ENCODE measurements at places on chromosomes 2 and 18. TPM values are rescaled to one million over a fixed set of nuclear protein-coding genes. Genes with fewer than 3 reads are reported as not detected.

GRCh38 chr2:112493048-112493447 is 11.1 kb downstream of the TTL start:
- no peak for DNase-seq

GRCh38 chr18:3152294-3152693 is 67.5 kb downstream of the MYOM1 start:
- no peak for DNase-seq

DNA sequence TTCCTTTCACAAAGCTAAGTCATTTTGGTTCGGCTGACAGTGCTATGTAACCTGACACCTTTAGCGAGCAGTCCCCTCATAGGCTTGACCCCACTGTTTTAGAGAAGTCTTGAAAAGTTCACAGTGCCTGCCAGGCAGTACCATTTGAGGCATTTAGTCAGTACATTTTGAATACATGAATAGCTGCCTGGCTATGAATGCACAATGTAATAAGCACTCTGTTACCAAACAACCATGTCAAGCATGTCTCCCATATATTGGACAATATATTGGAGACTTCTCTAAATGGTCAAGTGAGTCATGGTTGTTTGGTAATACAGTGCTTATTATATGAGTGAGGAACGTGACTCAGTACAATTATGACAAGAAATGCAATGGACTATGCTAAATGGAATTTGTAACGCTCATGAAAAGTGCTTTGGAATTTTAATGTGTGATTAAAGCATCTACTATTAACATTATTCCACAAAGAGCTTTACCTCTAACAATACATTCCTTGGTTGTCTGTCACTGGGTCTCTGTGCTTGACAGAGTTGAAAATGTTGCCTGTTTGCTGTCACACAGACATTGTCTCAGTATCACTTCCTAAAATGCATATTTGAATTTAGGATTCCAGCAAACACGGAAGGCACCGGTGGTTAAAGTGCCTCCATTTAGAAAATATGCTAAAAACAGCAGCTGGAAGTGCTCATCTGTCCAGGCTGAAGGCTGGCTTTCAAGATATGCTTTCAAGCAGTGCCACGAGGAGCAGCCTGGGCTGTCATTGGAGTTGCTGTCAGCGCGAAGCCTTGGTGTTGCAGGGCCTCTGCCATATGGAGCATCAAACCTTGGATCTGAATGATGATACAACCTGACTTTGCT is 458.6 kb downstream of the FBXO15 start:
- peak; percentile 94 for DNase-seq

GRCh38 chr18:11950824-11951223 is 30.5 kb upstream of the IMPA2 start:
- DNase-seq: no peak

GRCh38 chr2:215626063-215626462 is 190.2 kb upstream of the FN1 start:
- DNase-seq: no peak

- no peak for DNase-seq
These were observed 92.8 kb upstream of the TAF1B start for GRCh38 chr2:9750224-9751215.

The CPLX4 gene
- not detected for total RNA-seq

- peak; percentile 39 for DNase-seq
These were observed 80.7 kb downstream of the CCBE1 start for GRCh38 chr18:59616501-59616900.

DNA sequence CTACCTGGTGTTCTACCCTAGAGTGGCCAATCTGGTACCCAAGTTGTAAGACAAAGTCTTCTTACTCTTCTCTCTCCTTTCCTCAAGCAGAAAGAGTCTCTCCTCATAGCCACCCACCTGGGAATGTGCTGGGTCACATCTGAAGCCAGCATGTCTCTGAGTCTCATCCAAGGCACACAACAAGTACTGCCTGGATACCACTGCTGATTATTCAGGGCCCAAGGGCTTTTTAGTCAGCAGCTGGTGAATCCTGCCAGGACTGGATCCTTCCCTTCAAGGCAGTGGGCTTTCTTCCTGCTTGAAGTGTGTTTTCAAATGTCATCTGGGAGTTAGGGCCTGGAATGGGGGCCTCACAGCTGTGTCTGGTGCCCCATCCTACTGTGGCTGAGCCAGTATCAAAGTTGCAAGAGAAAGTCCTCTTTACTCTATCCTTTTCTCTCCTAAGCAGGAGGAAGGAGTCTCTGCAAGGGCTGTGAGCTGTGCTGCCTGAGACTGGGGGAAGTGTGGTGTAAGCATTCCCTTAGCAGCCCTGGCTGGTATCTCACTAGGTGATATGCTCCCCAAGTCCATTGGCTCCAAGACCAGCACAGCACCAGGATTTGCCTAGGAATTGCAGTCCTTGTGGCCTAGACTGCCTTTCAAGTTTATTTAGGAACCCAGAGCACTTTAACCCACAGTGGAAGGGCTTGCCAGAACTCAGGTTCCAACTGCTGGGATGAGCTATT is 27.2 kb downstream of the OXER1 start:
- DNase-seq: no peak

DNA sequence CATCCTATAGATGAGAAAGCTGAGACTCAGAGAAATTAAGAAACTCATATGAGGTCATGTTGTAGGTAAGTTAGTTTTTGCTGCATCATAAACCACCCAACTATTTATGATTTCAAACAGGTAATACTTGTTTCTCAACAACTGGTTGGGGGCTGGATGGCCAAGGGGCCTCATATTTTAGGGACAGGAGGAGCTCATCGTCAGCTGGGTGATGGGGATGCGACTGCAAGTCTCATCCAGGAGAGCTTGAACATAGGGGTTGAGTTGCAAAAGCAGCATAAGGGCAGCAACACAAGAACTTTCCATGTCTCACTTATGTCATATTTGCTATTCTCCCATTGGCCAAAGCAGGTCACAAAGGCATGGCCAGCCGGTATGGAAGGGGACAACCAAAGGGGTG is 3.6 kb upstream of the RNU2-63P start:
- no peak for DNase-seq

DNA sequence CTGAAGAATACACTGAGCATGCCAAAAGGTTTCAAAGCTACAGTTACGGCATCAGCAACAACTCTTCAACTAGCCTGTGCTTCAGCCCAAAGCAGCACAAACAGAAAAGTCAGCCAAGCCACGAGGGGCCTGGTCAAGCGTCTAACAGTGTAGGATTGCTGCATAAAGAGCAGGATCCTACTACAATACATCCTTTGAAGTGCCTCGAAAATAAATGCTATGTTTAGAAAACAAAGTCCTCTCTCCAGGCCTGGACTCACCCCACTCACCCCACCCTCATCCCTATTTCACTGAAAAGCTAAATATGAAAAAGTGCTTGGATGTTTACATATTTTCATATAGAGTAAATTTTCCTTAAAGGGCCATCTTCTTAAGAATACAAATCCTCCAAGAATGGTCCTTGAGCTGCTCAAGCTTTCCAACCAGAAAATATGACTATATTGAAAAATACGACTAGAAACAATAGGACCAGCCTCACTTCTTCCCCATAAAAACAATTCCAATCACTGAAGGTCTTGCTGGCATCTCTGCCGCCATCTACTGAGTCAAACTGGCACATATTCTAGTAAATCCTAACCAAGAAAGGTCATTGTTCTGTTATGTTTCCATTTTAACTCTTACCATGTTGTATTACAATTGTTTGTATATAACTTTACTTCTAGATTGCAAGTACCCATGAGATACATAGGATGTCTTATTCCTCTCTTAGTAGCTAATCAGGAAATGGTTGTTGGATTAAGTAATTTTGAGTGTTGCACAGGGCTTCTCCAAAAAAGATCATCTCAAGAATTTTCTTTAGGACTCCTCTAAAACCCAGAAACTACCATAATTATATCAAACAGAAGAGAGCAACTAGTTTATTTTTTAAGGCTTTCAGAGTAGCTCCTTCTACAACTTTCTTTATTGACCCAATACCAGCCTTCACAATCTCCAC is 63.6 kb downstream of the CLHC1 start:
- DNase-seq: peak; percentile 90

The SLC5A7 gene
- total RNA-seq: not detected

GRCh38 chr2:120814352-120814751 is 78.7 kb downstream of the GLI2 start:
- no peak for DNase-seq

The HOXD11 gene
- not detected for total RNA-seq

DNA sequence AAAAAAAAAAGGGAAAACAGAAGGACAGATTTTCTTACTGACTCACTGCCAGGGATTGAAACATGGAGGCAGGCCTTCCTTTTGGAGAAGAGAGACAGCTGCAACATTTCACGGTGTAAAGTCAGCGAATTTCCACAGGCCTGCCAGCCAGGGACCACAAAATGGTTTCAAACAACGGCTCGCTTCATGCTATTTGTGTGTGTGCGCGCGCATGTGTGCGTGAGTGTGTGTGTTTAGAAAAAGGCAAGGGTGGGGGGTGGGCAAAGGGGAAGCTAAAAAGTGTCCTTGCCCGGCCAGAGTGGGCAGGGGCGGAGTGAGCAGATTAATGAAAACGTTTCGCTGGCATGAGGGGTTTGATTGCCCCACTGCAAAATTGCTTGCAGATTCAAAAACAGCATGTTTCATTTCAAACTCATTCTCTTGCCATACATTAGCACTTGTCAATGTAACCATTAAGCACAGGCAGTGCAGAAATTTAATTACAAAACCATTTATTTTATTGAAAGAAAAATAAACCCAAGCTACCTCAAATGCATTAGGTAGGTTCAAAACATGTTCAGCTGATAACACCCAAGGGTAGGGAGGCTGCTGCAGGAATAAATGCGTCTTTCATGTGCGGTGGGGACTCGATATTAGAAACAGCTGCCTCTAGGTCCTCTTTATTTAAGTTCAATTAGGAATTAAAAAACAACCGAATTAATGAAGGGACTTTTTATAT is 182.1 kb upstream of the SIX2 start:
- DNase-seq: no peak

DNA sequence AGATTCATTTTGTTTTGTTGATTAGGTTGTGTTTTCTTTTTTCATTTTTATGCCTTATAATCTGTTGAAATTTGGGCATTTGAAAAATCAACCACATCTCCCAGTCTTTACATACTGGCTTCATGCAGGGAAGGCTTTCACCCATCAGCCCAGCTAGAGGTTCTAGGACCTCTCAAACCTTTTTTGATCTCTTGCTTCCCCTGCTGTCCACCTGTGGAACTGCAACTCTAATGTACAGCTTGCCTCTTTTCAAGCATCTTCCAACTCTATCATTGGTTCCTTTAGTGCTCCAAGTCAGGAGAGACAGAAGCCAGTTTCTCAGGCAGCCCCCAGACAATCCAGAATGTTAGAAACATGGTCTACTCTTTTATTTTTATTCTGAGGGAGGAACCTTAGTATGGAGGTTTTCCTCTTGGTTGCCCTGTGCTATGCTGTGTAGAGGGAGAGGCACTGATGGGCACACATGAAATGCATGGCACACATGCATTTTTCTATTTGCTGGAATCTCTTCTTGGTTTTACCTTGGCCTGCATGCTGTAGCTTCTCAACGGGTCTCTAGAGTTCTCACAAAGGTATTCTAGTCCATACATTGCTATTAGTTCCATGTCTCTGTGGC is 107.2 kb upstream of the L3MBTL4 start:
- DNase-seq: peak; percentile 40

GRCh38 chr2:231622963-231623362 is 30.3 kb downstream of the TEX44 start:
- no peak for DNase-seq

GRCh38 chr2:201858281-201859184 is 52.2 kb downstream of the CDK15 start:
- peak; percentile 31 for DNase-seq

The PAPOLG gene
- total RNA-seq: 18.9 TPM
